ENCODE measurements at places on chromosomes 12 and 14. TPM values are rescaled to one million over a fixed set of nuclear protein-coding genes. Genes with fewer than 3 reads are reported as not detected.

DNA sequence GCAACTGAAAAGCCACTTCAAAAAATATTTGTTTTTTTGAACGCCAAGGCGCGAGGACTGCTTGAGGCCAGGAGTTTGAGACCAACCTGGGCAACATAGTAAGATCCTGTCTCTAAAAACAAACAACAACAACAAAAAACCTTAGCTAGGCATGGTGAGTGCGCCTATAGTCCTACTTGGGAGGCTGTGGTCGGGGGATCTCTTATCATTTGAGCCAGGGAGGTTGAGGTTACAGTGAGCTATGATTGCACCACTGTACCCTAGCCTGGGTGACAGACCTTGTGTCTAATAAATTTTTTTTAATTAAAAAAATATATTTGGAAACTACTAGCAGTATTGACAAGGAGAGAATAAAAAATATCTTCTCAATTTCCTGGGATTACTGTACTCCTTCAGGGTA, 113.1 kb downstream of the TRAFD1 start:
- no peaks in the 10 kb centered on the region for H3K4me1 ChIP-seq
- no peak overlapping the region for H3K4me3 ChIP-seq
- H3K27ac ChIP-seq, result no peak overlapping the region
- H3K27me3 ChIP-seq, result no peaks in the 10 kb centered on the region
- peaks cover 16% of the 10 kb centered on the region for H3K36me3 ChIP-seq

GRCh38 chr12:128994856-128995255, 141.6 kb downstream of the GLT1D1 start:
- DNase-seq, result no peak
- no peak overlapping the region for H3K27ac ChIP-seq
- H3K36me3 ChIP-seq, result no peaks in the 10 kb centered on the region
- no peak overlapping the region for H3K4me3 ChIP-seq
- no peaks in the 10 kb centered on the region for H3K4me1 ChIP-seq

DNA sequence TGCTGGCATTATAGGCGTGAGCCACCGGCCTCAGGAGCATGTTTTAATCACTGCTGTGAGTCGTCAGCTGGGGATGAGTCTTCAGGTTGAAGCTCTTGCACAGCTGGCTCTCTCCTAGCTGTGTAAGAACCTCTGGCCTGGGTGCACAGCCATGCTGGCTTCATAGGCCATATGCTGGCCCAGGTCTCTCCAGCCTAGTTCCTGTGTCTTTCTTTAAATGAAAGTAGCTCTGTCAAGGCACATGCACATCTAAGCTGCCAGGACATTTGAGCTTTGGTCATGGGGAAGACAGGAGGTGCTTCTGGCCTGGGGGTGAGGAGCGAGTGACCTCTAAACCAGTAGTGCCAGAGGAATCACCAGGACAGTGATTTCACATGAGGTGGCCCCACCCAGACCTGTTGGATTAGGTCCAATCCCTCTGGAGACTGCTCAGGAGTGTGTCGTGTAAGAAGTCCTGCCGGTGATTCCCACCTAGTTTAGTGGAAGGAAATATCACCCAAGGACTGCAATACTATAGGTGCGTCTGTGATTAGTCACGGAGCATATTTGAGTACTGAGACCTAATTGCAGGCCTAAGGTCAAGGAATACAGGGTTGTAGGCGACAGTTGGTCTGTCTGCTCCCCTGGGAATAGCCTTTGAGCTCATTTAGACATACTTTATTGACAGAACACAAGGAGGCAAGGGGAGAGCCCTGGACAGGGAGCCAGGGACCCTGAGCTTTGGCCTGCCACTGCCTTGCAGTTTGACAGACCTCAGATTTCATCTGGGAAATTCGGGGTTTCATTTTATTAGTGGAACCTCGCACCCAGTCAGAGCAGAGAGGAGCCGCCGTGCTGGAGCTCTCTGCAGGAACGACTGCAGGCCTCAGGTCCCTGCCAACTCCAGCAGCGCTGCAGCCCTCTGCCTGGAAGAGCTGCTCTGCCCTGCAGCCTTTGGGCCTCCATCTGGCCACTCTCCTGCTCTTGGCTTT, 67.0 kb downstream of the ANKRD9 start:
- H3K36me3 ChIP-seq, result peaks cover 29% of the 10 kb centered on the region
- H3K4me1 ChIP-seq, result no peaks in the 10 kb centered on the region
- H3K27ac ChIP-seq, result no peak overlapping the region
- H3K4me3 ChIP-seq, result no peak overlapping the region

Gene RASSF8
- total RNA-seq, result 46.7 TPM

Gene FAM177A1
- total RNA-seq, result 32.0 TPM

- no peak overlapping the region for H3K4me3 ChIP-seq
- no peaks in the 10 kb centered on the region for H3K27me3 ChIP-seq
- no peak overlapping the region for H3K27ac ChIP-seq
- no peaks in the 10 kb centered on the region for H3K36me3 ChIP-seq
- no peaks in the 10 kb centered on the region for H3K4me1 ChIP-seq
- no peak for DNase-seq
These were observed 27.1 kb downstream of the BMAL2 start for GRCh38 chr12:27359578-27360340.

- no peak for DNase-seq
- H3K27ac ChIP-seq, result no peak overlapping the region
- H3K36me3 ChIP-seq, result no peaks in the 10 kb centered on the region
- no peak overlapping the region for H3K4me3 ChIP-seq
- H3K4me1 ChIP-seq, result no peaks in the 10 kb centered on the region
These were observed 170.4 kb upstream of the FLRT2 start for GRCh38 chr14:85359505-85359904.

- no peak overlapping the region for H3K4me3 ChIP-seq
- H3K27me3 ChIP-seq, result no peaks in the 10 kb centered on the region
- H3K27ac ChIP-seq, result 0 out of 2 replicates have a peak overlapping the region, but pooled peaks have one; percentile 5
- DNase-seq, result no peak
These were observed 108.6 kb downstream of the FOXN3 start for GRCh38 chr14:89308232-89308959.

Gene GALNT8
- 5.4 TPM for total RNA-seq

Gene ADAMTS20
- total RNA-seq, result 4.5 TPM

Gene SMCO2
- 0.80 TPM for total RNA-seq

DNA sequence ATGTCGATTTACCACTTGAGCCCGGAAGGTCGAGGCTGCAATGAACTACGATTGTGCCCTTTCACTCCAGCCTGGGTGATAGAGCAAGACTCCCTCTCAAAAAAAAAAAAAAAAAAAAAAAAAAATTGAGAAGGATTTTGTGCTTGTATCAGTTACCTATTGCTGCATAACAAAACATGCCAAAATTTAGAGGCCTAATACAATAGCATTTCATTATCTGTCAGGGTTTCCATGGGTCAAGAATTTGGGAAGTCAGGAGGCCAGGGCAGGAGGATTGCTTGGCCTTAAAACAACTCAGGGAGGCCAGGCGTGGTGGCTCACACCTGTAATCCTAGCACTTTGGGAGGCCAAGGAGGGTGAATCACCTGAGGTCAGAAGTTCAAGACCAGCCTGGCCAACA, 4.6 kb upstream of the SLC8B1 start:
- no peak overlapping the region for H3K4me3 ChIP-seq
- H3K27me3 ChIP-seq, result no peaks in the 10 kb centered on the region
- no peak for DNase-seq
- no peak overlapping the region for H3K27ac ChIP-seq

- DNase-seq, result no peak
- H3K4me1 ChIP-seq, result peaks cover 6% of the 10 kb centered on the region
These were observed 1.4 kb upstream of the MLEC start for GRCh38 chr12:120685522-120685921.

Gene KRT72
- total RNA-seq, result not detected

DNA sequence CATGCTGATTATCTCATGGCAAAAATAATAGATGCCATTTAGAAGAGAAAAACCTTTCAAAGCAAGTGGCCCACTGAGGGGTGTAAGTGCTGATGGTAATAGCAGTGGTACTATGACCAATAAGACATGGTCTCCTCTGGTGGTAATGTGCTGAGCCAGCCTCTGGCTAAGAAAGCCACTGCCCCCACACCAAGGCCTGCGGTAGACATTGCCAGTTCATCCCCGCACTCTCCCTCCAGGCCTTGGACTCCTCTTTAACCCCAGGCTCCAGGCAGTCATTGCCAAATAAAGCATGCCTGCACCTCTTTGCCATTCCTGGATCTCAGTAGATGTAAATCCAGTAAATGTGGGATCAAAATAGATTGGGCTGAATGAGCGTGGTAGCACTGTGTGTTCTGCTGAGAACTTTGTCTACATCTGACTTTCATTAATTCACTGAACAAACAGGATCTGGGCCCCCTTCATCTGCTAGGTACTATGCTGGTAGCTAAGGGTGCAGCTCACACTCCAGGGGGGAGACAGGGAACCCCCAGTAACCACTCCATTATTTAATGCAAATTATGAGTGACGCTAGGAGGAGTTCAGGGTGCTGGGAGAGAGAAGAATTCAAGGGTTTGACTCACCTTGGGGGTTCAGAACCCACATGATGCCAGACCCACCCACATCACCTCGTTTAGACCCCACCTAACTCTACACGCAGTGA, 89.3 kb downstream of the BCL11B start:
- no peaks in the 10 kb centered on the region for H3K27me3 ChIP-seq
- H3K36me3 ChIP-seq, result no peaks in the 10 kb centered on the region
- DNase-seq, result no peak
- no peak overlapping the region for H3K27ac ChIP-seq

DNA sequence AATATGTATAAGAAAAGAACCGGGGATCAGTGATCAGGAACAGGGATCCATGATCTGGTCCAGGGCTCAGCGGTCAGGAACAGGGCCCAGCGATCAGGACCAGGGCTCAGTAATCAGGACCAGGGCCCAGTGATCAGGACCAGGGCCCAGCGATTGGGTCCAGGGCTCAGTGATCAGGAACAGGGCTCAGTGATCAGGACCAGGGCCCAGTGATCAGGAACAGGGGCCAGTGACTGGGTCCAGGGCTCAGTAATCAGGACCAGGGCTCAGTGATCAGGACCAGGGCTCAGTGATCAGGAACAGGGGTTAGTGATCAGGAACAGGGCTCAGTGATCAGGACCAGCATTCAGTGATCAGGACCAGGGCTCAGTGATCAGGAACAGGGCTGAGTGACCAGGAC, 56.3 kb downstream of the TMEM121 start:
- H3K4me1 ChIP-seq, result no peaks in the 10 kb centered on the region
- DNase-seq, result no peak
- H3K27ac ChIP-seq, result no peak overlapping the region
- H3K36me3 ChIP-seq, result no peaks in the 10 kb centered on the region

DNA sequence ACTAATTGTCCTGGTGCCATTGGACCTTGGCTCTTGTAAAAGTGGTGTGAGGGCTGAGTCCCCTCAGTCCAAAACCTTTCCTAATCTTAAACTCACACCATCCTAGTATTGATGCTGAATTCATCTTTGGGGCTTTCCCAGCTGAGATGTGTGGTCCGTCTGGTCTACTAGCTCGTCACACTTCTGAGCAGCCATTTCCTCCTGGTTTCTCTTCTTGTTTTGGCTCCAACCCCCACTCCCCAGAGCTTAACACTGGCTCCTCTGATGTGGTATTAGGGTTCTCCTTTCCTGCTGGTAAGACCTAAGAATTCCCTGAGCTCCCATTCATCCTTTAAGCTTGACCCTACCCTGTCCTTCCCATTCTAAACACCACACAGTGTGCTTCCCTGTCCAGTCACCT, 900.6 kb downstream of the VRK1 start:
- no peaks in the 10 kb centered on the region for H3K27me3 ChIP-seq
- no peak overlapping the region for H3K4me3 ChIP-seq
- no peak overlapping the region for H3K27ac ChIP-seq
- no peak for DNase-seq
- H3K36me3 ChIP-seq, result no peaks in the 10 kb centered on the region
- no peaks in the 10 kb centered on the region for H3K4me1 ChIP-seq

Gene RHOJ
- not detected for total RNA-seq

Gene JAG2
- total RNA-seq, result 6.2 TPM

DNA sequence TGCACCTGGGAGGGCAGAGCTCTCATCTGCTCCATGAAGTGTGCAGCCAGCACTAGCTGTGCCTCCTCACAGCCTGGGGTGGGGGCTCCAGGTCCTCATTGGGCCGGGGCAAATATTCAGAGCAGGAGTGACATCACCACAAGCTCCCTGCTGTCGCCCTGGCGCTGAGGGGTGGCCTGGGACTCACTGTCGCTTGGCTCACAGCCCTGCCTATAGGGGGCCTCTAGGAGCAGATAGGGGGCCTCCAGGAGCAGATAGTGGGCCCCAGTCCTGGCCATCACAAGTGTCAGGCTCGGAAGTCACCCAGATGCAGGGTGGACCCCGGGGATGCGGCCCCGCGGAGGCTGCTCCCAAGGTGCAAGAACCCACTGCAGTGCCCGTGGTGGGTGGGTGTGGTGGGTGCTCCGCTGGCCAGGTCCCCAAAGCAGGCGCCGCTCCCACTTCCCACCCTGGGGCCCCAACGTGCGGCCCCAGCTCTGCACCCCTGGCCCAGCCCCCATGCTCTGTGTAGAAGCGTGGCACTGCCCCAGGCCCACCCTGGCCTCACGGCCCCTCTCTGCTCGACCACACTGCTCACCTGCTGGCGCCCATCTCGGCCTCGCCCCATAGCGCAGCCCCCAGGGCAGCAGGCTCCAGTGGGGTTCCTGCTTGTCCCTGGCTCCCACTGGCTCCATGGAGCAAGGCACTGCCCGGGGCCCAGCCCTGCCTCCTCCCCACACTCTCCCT, 18.0 kb downstream of the SYNJ2BP start:
- H3K36me3 ChIP-seq, result no peaks in the 10 kb centered on the region
- DNase-seq, result no peak
- H3K27me3 ChIP-seq, result no peaks in the 10 kb centered on the region

DNA sequence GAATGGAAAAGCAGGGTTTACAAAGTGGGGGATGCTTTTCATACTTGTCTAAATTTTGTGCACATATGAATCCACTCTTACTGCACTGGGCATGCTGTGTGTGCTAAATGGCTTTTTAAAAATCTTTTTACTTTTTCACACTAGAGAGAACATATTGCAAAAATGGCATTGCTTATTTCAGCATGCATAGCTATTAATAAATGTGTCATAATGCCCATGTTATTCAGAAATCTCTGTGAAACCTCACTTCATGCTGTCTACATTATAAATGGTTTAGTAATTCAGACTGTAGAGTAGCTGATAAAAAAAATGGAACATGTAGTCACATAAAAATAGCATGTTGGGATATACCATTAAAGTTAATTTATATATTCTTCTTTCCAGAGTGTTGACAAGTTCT, 593.8 kb downstream of the RPL10L start:
- H3K36me3 ChIP-seq, result no peaks in the 10 kb centered on the region
- no peaks in the 10 kb centered on the region for H3K4me1 ChIP-seq
- DNase-seq, result no peak
- no peak overlapping the region for H3K27ac ChIP-seq
- no peaks in the 10 kb centered on the region for H3K27me3 ChIP-seq
